ENCODE measurements at places on chromosomes 4 and X. TPM values are rescaled to one million over a fixed set of nuclear protein-coding genes. Genes with fewer than 3 reads are reported as not detected.

CLNK gene
- not detected for polyA plus RNA-seq

ZNF141 gene
- polyA plus RNA-seq = 18.5 TPM

SPANXC gene
- polyA plus RNA-seq = not detected

SPANXN4 gene
- polyA plus RNA-seq = not detected

DGAT2L6 gene
- polyA plus RNA-seq = not detected

CABS1 gene
- polyA plus RNA-seq = not detected

FAT4 gene
- 0.68 TPM for polyA plus RNA-seq

RAB39B gene
- 6.2 TPM for polyA plus RNA-seq

PLXNA3 gene
- 4.1 TPM for polyA plus RNA-seq

ARMCX6 gene
- polyA plus RNA-seq = 27.0 TPM

ZNF711 gene
- polyA plus RNA-seq = 12.2 TPM

FGA gene
- not detected for polyA plus RNA-seq

NLGN4X gene
- polyA plus RNA-seq = 36.0 TPM

MAGIX gene
- 1.6 TPM for polyA plus RNA-seq

MID1 gene
- polyA plus RNA-seq = 27.2 TPM

TMEM271 gene
- polyA plus RNA-seq = 0.11 TPM

ALAS2 gene
- 0.23 TPM for polyA plus RNA-seq

GPC3 gene
- 36.8 TPM for polyA plus RNA-seq

GABRQ gene
- polyA plus RNA-seq = 2.2 TPM

CT45A9 gene
- not detected for polyA plus RNA-seq

ARL9 gene
- 0.37 TPM for polyA plus RNA-seq

SPATA18 gene
- polyA plus RNA-seq = 1.5 TPM

DHRSX gene
- 44.3 TPM for polyA plus RNA-seq

LRPAP1 gene
- polyA plus RNA-seq = 57.2 TPM
